Activated CD4-positive, alpha-beta T cell treated with anti-CD3 and anti-CD28 coated beads, Interleukin-2, Interleukin-4, amounts not matched to agents 100 ng/mL and 50 ng/mL, durations not matched to agents 16 hours and 8 hours (primary cell): ENCODE measurements at places on chromosomes 3 and 15.

GRCh38 chr3:150096700-150097587, 126.2 kb upstream of the PFN2 start:
- DNase-seq: no peak

GRCh38 chr15:90895571-90896117, 7.5 kb upstream of the MAN2A2 start:
- DNase-seq: no peak

DNA sequence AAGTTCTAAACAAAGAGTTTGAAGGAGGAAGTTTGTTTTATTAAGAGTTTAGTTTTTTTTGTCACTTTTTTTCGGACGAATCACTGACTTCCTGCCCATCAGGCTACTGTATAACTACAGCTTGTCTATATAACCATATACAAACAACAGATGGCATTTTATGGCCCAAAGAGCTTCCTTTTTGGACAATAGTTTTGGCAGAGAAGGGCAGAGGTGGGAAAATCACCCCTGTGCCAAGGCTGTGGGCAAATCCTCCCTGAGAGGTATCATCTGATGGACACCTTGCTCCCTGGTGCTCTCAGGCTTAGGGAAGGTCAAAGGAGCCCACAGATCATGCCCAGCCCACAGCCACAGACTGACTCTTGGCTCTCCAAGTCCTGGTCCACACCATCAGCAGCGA, 113.4 kb downstream of the OXNAD1 start:
- no peak for DNase-seq

DNA sequence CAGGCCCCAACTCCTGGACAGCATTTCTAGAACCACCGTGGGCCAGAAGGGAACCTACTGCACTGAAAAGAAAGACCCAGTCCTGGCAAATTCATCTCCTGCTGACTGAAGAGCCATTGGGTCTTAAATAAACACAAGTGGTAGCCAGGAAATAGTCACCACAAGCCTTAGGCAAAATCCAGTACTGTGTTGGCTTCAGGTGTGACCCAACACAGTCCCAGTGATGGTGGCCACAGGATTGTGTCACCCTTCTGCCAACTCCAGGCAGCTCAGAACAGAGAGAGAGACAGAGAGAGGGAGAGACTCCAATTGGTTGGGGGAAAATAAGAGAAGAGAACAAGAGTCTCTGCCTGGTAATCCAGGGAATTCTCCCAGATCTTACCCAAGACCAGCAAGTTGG, 23.1 kb downstream of the NEDD4 start:
- no peak for DNase-seq

DNA sequence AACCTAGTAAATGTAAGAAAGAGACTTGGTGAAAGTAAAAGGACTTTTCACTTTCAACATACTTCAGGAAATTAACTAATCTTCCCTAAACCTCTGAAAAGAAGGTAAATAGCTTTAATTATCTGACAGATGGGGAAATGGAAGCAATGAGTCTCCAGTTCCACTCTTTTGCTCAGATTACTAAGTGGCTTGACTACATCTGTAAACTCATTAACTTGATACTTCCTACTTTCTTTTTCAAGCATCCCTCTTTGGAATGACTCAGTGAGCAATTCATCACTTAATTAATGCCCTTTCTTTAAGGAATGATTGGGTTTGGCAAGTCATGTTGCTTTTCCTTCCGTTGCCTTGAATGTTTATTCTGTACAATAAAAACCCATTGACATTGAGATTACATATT, 234.2 kb downstream of the GRM7 start:
- no peak for DNase-seq

GRCh38 chr3:164351131-164351530, 727.2 kb downstream of the SI start:
- no peak for DNase-seq

DNA sequence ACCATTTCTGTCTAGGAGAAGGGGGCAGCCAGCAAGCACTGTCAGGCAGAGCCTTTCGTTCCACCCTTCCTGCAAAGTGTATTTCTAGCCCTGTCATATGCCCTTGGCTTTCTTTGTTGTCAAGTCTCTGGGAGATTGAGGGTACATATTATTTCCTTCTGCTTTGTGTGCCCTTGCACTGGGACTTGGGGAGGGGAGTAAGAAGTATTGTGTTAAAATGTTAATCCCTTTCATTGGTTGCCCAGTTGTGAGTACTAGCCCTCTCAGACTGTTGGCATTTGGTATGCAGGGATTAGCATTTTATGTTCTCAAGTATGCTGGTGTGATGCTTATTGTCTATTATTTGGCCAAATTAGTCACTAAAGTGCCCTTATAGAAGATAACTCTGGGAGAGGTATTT, 63.9 kb downstream of the RBM6 start:
- DNase-seq: no peak

DNA sequence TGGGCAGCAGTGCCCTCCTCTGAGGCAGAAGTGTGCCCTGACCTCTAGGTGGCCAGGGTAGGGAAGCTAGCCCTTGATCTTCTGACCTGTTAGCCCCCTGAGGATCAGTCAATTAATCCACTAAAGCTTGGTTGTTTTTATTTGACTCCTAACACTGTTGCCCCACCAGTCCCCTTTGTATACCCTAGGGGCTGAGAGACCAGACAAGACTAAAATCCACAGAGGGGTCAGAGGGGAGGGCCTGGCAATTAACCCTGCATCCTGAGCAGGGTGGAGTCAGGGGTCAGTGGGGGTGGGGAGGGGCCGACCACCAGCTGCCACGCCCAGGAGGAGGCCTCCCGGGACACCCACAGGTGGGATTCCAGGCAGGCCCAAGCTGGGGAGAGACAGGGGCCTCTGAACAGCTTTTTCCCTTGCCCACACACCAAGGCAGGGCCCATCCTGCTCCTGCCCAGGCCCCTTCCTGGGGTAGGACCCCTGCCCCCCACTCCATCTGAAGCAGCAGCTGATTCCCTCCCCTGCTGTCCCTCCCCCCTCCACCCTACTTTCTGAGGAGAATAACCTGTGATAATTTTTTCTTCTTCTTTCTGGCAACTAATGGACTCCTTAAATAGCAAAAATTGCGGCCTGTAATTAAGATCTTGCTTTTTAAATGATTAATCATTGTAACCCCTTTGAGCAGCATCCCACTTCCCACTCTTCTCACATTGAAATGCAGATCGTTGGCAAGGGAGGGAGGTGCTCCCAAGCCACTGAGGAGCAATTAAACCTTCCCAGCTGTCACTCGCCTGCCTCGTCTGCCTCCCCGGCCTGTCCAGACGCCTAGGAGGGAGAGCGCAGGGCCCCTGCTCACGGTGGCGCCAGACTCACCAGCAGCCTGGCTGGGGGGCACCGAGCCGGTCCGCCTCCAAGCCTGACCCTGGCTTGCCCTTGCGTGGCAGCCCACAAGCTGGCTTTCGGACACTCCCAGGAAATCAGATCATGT, 51.9 kb downstream of the RHCG start:
- DNase-seq: no peak

DNA sequence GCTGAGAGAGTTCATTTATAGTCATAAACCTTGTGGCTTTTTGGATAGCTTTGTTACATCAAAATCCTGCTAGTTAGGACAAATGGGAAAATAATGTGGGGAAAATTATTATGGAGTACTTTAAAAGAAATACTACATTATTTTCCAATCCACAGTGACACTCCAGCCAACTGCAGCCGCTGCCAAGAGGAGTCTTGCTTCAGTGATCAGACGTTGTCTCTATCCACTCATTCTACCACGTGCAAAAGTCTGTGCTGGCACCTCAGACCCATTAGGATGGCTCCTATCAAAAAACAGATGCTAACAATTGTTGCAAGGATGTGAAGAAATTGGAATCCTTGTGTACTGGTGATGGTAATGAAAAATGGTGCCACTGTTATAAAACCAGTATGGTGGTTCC, 128.6 kb upstream of the IQSEC1 start:
- no peak for DNase-seq

DNA sequence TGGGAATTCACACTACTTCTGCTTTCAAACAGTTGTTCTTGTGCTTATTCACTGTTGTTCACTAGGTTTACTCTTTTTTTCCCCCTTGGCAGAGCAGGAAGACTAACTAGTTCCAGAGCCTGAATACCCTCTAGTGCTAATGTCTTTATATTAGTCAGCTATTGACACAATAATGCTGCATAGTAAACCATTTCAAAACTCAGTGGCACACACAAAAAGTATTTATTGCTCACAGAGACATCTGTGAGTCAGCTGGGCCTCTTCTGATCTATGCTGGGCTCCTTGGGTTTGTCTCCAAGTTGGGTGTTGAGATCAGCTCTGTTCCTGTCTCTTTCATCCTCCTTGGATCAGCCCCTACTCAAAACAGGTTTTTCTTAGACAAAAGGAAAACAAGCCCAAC, 51.1 kb downstream of the RSRC1 start:
- no peak for DNase-seq

DNA sequence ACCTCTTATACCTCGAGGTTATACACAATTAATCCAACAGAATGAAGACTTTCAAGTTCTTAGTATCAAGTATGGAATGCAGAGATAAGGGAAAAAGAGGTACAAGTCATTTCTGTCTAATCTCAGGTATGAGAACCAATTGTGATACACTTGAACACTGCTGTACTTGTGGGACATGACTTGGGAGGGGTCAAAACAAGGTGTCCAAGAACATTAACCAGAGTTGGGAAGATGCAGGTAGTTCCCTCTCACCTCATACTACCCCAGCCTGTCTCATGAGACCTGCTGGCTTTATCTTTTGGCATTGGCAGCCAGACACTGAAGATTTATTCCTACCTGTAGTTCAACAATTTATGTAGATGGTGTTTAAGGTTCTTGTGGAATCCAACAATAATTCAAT, 209.7 kb downstream of the NR1D2 start:
- DNase-seq: peak; percentile 4

DNA sequence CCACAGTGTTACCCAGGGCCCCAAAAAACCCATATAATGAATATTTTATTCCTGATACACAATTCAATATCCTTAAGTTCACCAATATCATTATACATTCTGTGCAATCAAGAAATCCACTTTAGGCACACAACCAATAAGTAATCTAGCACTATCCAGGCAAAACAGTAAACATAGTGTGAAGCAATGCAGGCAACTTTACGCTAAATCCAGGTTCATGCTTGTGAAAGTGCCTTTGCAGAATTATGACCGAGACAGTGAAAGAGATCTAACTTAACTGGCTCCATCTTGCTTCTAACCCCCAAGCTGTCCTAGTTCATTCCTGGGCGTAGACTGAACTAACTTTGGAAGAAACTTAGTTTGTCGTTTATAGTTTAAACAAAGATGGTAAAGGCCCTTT, 34.2 kb upstream of the INO80 start:
- DNase-seq: no peak

DNA sequence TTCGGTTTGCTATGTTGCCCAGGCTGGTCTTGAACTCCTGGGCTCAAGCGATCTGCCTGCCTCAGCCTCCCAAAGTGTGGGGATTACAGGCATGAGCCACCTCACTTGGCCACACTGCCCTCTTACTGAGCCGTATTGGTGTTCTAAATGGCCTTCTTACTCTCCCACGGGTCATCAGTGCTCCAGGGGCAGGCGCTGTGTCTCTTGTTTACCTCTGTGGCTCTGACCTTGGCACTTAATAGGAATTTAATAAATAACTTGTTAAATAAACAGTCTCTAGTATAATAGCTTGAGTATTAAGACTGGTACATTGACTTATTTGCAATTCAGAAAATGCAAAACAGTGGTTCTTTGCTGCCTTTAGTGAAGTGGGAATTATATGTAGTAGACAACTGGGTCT, 13.7 kb downstream of the FLNB start:
- no peak for DNase-seq

GRCh38 chr3:164791263-164791662, 287.0 kb downstream of the SI start:
- DNase-seq: no peak

- DNase-seq: no peak
Observed at GRCh38 chr3:156705761-156706616, 31.6 kb downstream of the TIPARP start.

DNA sequence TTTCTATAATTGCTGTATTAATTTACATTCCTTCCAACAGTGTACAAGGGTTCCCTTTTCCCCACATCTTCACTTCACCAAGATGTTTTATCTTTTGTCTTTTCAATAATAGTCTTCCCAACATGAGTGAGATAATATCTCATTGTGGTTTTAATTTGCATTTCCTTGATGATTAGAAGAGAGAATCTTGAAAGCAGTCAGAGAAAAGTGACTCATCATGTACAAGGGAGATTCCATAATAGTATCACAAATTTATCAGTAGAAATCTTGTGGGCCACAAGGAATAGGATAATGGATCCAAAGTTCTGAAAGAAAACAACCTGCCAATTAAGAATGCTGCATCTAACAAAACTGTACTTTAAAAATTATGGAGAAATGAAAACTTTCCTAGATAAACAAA, 189.3 kb downstream of the NECTIN3 start:
- peak; percentile 40 for DNase-seq

DNA sequence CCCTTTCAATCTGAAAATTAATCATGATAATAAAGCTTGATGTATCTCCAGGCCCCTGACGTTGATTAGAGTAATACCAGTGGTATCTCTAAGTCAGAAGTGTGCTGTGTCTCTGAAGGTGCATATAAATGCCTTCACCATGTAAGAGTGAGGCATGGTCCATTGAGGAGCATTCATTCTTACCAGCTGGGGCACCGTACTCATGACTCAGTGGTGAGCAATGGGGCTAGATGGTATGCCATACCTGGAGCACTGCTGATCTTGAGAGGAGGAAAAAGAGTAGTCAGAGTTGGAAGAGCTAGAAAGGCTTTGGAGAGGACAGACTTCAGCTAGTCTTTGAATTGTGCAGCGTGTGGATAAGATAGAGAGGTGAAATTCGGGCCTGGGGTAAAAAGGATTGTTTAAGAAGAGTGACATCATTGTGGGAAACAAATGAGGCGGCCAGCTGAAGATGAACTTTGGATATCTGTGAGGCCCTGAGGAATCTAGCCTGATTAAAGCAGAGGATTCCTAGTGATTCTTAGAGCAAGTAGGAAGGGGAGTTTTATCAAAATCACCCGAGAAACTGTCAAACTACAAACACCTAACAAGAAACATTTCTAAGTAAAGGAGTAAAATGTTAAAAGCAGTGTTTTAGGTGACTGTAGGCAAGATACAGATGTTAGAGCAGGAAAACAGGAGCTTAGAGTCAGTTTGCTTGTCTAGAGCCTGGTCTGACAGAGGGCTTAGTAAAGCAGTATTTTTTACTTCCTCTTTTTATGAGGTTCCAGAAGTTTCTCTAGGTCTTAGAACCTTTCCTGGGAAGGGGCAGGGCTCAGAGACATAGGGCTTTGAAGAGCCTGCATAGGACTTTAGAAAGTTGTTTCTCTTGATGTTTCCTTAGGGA, 13.6 kb downstream of the TMOD3 start:
- DNase-seq: no peak

DNA sequence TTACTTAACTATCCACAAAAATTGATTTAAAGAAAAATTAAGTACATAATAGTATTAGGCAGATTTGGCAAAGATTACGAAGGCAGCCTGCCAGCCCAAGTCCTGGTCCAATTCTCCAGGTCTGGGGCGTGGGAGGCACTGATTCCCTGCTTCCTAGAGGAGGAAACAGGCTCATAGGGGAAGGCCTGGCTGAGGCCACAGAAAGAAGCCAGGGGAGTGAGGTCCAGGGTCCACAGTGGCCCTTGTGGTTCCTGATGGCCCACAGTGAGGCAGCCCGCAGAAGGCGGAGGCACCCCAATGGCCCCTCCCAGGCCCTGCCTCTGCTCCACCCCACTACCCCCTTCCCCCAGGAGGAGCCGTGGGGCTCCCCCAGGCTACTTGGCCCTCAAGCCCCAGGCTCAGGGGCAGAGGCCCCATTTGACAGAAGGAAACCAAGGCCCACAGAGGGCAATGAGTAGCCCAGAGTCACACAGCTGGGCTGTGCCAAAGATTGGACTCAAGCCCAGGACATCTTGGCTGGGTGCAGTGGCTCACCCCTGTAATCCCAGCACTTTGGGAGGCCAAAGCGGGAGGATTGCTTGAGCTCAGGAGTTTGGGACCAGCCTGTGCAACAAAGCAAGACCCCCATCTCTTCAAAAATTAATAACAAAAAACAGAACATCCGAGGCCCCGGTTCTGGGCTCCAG, 21.0 kb downstream of the H1-8 start:
- DNase-seq: no peak
